ENCODE measurements at places on chromosomes 2 and 18. TPM values are rescaled to one million over a fixed set of nuclear protein-coding genes. Genes with fewer than 3 reads are reported as not detected.

The HAAO gene
- total RNA-seq = 42.7 TPM

The IL1R1 gene
- 48.3 TPM for total RNA-seq

The SCN7A gene
- not detected for total RNA-seq

The NGEF gene
- 14.4 TPM for total RNA-seq

The PARD3B gene
- 1.2 TPM for total RNA-seq

The HOXD9 gene
- total RNA-seq = not detected

The CDH19 gene
- not detected for total RNA-seq

Measured in HepG2 (cell line).